Stimulated activated CD8-positive, alpha-beta memory T cell treated with anti-CD3 and anti-CD28 coated beads, Interleukin-4, amount 100 ng/mL, for 48 hours (primary cell): ENCODE measurements at places on chromosomes 4 and X.

- DNase-seq: no peak
Measured at GRCh38 chrX:15451913-15452312, 41.2 kb downstream of the PIR start.

DNA sequence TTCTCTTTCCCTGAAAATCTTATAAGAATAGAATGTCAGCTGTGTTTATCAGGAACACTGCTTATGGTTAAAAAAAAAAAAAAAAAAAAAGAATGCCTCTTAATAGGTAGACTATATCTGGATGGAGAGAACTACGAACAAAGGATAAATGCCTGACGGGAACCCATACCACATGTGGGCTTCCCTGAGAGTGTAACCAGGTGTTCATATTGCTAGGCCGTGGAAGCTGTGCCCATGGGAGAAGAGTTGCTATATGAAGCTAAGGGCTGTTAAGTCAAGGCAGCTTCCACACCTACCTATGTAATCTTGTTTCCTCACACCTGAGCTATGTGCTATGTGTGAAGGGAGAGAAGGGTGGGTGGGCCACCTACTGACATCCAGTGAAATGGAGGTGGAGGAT lies 27.3 kb downstream of the TMEM184C start:
- no peak for DNase-seq

- no peak for DNase-seq
Measured at GRCh38 chr4:48027653-48028052, 11.1 kb downstream of the NIPAL1 start.

DNA sequence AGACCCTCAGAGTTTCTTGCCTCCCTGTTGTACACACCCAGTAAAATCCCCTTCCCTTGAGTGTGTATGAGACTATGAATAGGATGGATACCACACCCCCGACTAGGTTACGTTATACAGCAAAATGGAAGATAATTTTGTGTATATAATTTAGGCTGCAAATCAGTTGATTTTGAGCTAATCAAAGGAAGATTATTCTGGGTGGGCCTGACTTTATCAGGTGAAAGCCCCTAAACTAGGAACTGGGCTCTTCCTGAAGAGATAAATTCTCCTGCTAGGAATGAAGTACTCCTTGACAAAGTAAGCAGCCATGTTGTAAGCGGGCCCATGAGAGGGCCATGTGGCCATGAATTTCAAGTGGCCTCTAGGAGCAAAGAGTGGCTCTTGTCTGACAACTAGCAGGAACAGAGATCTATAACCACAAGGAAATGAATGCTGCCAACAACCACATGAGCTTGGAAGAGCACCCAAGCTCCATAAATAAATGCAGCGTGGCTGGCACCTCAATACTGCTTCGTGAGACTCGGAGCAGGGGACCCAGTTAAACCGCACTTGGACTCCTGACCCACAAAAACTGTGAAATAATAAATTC lies 646.4 kb downstream of the IL1RAPL1 start:
- DNase-seq: no peak

- no peak for DNase-seq
Measured at GRCh38 chr4:123018396-123018775, 96.0 kb upstream of the NUDT6 start.

GRCh38 chr4:74376888-74377483 lies 12.0 kb downstream of the EREG start:
- no peak for DNase-seq

GRCh38 chr4:113078066-113078465 lies 28.6 kb downstream of the ANK2 start:
- no peak for DNase-seq

- DNase-seq: no peak
Measured at GRCh38 chrX:25941559-25942250, 196.4 kb upstream of the MAGEB18 start.

- DNase-seq: no peak
Measured at GRCh38 chrX:118348186-118348810, 2.4 kb downstream of the WDR44 start.

GRCh38 chr4:165606465-165607205 lies 227.8 kb downstream of the CPE start:
- DNase-seq: no peak

GRCh38 chr4:600850-601515 lies 24.4 kb upstream of the PDE6B start:
- DNase-seq: peak; percentile 69

GRCh38 chr4:184420402-184420801 lies 53.9 kb downstream of the IRF2 start:
- DNase-seq: peak; percentile 45

GRCh38 chr4:149993030-149993429 lies 85.2 kb upstream of the DCLK2 start:
- DNase-seq: no peak

- no peak for DNase-seq
Measured at GRCh38 chr4:179583221-179583620, 2141.0 kb upstream of the AGA start.

- DNase-seq: no peak
Measured at GRCh38 chr4:145048817-145049216, 49.2 kb downstream of the ANAPC10 start.

GRCh38 chrX:115972717-115973116 lies 197.8 kb upstream of the AGTR2 start:
- DNase-seq: no peak

GRCh38 chr4:99827454-99827853 lies 10.8 kb downstream of the DAPP1 start:
- DNase-seq: no peak

GRCh38 chr4:88965053-88965452 lies 91.9 kb downstream of the FAM13A start:
- no peak for DNase-seq

DNA sequence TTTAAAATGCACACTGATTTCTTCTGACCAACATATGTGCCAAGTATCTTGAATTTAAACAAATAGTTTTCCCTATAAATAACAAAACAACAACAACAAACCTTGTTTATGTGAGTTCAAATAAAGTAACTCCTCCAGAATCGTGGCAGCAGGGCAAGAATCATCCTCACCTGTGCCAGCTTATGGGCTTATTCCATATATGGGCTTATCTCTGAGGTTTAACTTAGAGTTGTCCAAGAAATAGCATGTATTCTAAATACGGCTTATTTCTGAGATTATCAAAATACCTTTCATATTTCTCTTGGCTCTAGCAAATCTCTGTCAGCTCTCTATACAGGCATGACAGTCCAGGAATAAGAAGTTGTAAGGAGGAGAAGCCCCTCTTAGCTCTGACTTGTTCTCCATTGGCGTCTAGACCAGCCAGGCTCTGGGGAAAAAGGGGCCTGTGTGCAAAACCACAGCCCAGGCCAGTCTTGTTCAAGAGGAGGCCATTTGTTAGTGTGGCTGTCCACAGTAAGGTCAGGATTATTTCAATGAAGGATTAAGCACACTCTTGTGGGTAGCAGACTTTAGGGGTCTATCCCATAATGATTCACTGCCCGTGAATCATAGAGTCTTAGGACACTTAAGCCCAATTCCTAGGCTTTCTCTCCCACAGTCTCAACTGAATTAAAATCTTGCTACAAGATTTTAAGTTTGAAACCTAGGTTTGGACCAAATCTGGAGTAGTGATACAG lies 63.2 kb downstream of the FRAS1 start:
- no peak for DNase-seq

DNA sequence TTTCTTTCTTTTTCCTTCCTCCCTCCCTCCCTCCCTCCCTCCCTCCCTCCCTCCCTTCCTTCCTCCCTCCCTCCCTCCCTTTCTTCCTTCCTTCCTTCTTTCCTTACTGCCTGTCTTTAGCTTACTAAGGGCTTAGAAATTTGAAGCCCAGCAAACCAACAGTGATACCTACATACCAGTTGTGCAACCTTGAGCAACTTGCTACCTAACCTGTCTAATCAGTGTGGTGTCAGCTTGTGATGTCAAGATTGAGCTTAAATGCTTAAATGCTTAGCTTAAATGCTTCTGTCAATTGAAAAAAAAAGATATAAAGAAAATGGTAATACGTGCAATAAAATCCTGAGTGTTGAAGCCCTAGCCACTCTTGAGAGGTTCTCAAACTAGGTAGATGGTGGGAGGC lies 728.6 kb downstream of the TRIML1 start:
- DNase-seq: no peak

DNA sequence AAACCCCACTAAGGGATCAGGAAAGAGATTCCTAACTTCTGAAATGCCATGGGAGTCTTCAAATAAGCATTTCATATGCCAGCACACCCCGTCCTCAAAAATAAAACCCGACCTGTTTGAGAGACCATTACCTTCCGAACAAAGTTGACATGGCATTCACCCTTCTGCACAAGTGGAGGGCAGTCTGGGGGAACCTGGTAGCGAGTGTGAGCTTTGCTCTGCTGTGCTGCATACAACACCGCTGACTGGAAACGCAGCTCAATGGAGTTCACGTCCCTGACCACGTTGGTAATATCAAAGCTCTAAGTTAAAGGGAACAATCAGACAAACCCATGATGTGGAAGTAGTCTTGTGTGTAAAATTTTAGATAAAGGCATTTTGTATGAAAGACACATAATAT lies 38.0 kb downstream of the MANBA start:
- DNase-seq: no peak

DNA sequence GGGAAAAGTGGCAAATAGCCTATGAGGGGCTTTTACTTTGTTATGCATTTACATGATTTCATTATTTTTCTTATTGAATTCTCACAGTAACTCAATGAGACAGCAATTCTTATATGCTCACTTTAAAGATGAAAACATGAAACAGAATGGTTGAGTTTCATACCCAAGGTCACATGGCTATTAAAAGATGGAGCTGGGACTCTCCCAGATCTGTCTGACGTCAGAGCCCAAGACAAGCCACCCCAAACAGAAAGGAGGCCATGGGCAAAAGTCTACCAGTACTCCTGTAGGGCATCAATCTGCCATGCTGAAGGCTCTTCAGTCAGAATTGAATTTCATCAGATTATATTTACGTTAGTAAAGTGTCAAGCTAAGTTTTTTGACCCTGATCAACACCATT lies 13.2 kb downstream of the HSD17B11 start:
- DNase-seq: no peak

DNA sequence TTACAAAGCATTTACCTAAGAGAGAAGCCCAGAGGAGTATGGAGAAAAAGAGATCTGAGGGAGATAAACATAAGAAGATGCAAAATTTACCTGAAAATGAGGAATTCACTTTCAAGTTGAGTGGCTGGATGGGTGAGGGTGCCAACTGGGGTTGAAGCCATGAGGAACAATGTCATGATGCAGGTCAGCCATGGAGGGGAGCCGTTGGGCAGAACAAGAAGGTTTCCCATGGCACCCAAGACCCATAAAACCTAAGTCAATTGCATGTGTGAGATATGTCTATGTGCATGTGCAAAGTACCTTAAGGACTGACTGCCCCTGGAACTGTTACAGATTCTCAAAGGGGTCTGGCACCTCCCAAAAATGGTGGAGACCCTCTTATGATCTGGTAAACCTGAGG lies 46.6 kb upstream of the PRRG1 start:
- DNase-seq: no peak

GRCh38 chrX:49748211-49748956 lies 52.6 kb upstream of the PAGE1 start:
- DNase-seq: no peak

- DNase-seq: no peak
Measured at GRCh38 chr4:47550899-47551548, 65.9 kb downstream of the ATP10D start.

DNA sequence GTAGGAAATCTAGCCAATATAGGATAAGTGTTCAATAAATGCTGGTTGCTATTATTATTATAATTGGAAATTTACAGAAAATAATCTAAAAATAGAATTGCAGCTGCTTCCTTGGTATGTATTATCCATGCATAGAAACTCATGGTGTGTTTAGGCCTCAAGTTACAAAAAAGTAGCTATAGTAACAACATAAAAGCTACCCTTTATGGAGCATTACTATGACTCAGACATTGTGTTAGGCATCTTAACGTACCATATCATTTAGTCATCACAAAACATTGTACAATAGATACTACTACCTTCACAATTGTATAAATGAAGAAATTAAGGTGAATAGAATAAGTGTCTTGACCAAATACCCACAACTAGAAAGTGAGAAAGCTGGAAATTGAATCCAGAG lies 126.9 kb upstream of the NRK start:
- DNase-seq: no peak

- no peak for DNase-seq
Measured at GRCh38 chr4:185734214-185734613, 77.8 kb downstream of the SORBS2 start.

DNA sequence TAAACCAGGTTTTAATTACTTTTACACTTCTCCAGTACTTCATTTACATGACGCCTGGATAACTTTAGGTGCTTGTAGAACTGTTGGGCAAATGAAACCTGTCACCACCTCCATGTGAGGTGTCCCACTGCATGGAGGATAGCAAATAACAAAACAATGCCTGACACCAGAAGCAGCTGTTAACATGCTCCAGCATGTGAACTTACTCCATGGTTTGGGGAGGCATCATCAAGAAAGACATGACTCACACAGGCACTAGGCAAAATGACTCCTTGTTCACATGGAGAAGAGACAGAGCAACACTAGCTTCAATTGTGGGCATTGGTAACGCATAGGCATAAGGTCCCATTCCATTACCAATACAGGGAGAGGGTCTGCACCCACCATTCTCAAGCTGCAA lies 198.1 kb upstream of the F9 start:
- DNase-seq: no peak

DNA sequence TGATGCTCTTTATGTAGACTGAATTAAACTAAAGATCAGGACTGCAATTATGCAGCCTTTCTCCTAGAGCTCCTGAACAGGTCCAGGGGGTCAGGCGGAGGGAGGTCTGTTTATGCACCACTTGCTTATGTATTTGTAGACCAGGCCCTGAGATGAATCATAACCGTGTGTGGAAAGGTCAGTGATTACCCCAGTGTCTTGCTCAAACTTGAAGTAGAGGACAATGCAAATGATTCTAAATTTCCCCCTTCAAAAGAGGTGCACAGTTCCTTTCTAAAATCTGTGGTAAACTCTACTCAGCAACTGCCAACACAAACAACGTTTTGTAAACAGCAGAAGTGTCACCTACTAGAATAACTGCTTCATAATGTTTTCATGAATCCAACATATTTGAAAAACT lies 13.0 kb upstream of the TBC1D9 start:
- DNase-seq: no peak

DNA sequence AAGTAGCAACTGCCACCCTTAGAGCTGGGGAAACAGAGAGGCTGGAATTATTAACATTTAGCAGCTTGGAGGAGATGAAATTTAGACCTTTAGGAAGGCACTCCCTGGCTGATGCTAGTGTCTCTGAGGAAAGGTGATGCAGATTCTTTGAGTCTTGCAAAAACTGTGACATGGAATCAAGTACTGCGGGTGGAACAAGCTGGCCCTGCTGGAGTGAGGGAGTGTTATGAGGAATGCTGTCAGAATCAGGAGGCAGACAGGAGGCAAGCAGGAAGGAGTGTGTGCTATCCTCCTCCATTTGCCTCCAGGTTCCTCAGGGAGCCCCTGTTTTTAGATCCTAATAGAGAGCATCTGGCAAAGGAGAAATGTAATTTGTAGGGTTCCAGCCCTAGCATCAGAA lies 391.7 kb upstream of the PITX2 start:
- no peak for DNase-seq

DNA sequence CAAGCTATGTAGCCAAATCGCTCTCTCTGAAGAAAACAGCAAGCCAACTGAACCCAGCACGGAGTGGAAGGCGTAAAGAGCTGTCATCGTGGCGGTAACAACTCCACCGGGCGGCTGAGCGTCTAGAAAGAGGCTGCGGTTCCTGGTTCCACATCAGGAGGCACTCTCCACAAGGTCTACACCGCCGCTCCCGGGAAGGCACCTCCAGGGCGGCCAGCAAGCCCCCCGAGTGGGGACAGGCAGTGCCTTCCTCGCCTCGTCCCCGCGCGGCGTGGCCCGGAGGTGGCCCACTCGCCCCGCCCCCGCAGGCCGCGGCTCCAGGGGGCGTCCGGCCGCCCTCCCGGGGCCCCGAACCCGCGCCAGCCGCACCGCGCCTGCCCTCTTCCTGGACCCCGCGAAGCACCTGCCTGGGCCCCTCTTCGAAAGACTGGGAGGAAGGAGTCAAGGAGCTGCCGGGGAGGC lies 755 bp downstream of the KLHL8 start:
- peak; percentile 66 for DNase-seq
